Caco-2 (cell line): ENCODE measurements at places on chromosomes 16 and 17. TPM values are rescaled to one million over a fixed set of nuclear protein-coding genes. Genes with fewer than 3 reads are reported as not detected.

The SMPD3 gene
- total RNA-seq: 2.4 and 2.8 TPM in 2 replicates

The TBC1D3I gene
- 0.50 and 1.00 TPM in 2 replicates for total RNA-seq

The B4GALNT2 gene
- total RNA-seq: 1.1 and 1.3 TPM in 2 replicates

The CA7 gene
- 0.35 and 0.68 TPM in 2 replicates for total RNA-seq

The MEIOC gene
- total RNA-seq: not detected in 2 replicates

The KRTAP17-1 gene
- not detected in 2 replicates for total RNA-seq

GRCh38 chr17:80449930-80450576, 26.4 kb downstream of the NPTX1 start:
- peaks cover 9% of the 10 kb centered on the region for H3K4me1 ChIP-seq
- no peaks in the 10 kb centered on the region for H3K36me3 ChIP-seq
- no peak overlapping the region for H3K27ac ChIP-seq
- H3K27me3 ChIP-seq: no peaks in the 10 kb centered on the region
- H3K4me3 ChIP-seq: no peak overlapping the region

- H3K27ac ChIP-seq: no peak overlapping the region
- no peak for DNase-seq
- no peaks in the 10 kb centered on the region for H3K27me3 ChIP-seq
- H3K4me1 ChIP-seq: no peaks in the 10 kb centered on the region
- no peaks in the 10 kb centered on the region; the same call in none of the 2 replicates for H3K36me3 ChIP-seq
Observed at GRCh38 chr16:91484-91883, 13.5 kb downstream of the MPG start.

DNA sequence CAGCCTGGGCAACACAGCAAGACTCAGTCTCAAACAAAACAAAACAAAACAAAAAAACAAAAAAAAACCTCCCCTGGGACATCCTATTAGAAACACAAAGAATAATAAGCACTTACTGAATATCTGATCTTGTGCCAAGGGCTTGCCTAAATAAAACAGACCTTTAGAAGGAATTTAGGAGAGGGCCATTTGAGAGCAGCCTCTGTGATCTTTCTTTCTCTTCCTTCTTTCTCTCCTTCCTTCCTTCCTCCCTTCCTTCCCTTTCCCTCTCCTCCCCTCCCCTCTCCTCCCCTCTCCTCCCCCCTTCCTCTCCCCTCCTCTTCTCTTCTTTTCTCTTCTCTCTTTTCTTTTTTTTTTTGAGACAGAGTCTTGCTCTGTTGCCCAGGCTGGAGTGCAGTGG, 12.3 kb downstream of the ITGAL start:
- DNase-seq: no peak
- no peaks in the 10 kb centered on the region for H3K27me3 ChIP-seq
- no peaks in the 10 kb centered on the region for H3K36me3 ChIP-seq
- no peaks in the 10 kb centered on the region for H3K4me1 ChIP-seq
- H3K27ac ChIP-seq: no peak overlapping the region

DNA sequence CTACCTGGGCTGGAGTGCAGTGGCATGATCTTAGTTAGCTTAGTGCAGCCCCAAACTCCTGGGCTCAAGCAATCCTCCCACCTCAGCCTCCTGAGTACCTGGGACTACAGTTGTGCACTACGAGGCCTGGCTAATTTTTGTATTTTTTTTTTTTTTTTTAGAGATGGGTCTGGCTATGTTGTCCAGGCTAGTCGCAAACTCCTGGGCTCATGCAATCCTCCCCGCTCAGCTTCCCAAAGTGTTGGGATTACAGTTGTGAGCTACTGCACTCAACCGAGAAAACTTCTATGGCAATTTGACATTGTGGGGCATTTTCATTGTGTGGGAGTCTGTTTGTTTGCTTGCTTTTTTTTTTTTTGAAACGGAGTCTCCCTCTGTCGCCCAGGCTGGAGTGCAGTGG, 30.0 kb downstream of the CRISPLD2 start:
- H3K36me3 ChIP-seq: no peaks in the 10 kb centered on the region
- H3K27ac ChIP-seq: no peak overlapping the region
- no peaks in the 10 kb centered on the region for H3K27me3 ChIP-seq
- H3K4me1 ChIP-seq: peaks cover 13% of the 10 kb centered on the region

- DNase-seq: no peak
- H3K27me3 ChIP-seq: no peaks in the 10 kb centered on the region
- H3K4me1 ChIP-seq: no peaks in the 10 kb centered on the region
- no peaks in the 10 kb centered on the region for H3K36me3 ChIP-seq
Observed at GRCh38 chr16:10770907-10771306, 27.3 kb downstream of the NUBP1 start.

- no peaks in the 10 kb centered on the region for H3K4me1 ChIP-seq
- no peak overlapping the region for H3K4me3 ChIP-seq
- H3K27me3 ChIP-seq: no peaks in the 10 kb centered on the region
- no peak overlapping the region for H3K27ac ChIP-seq
- peaks cover 2% of the 10 kb centered on the region; the same call in 1 of the 2 replicates for H3K36me3 ChIP-seq
Observed at GRCh38 chr17:82930043-82930923, 90.5 kb upstream of the ZNF750 start.

GRCh38 chr17:76368545-76368944, 14.8 kb upstream of the PRPSAP1 start:
- H3K4me3 ChIP-seq: no peak overlapping the region
- no peaks in the 10 kb centered on the region for H3K27me3 ChIP-seq
- peaks cover 5% of the 10 kb centered on the region for H3K4me1 ChIP-seq
- H3K27ac ChIP-seq: no peak overlapping the region

GRCh38 chr17:5631958-5632590, 47.8 kb upstream of the NLRP1 start:
- no peak overlapping the region for H3K4me3 ChIP-seq
- DNase-seq: no peak
- H3K4me1 ChIP-seq: no peaks in the 10 kb centered on the region
- H3K36me3 ChIP-seq: no peaks in the 10 kb centered on the region
- H3K27ac ChIP-seq: no peak overlapping the region

GRCh38 chr17:74156878-74157277, 46.6 kb upstream of the RPL38 start:
- H3K4me1 ChIP-seq: no peaks in the 10 kb centered on the region
- no peak for DNase-seq
- H3K27me3 ChIP-seq: no peaks in the 10 kb centered on the region
- H3K27ac ChIP-seq: no peak overlapping the region
- H3K4me3 ChIP-seq: no peak overlapping the region

GRCh38 chr17:11302401-11303186, 61.6 kb downstream of the SHISA6 start:
- no peak overlapping the region for H3K27ac ChIP-seq
- no peaks in the 10 kb centered on the region for H3K36me3 ChIP-seq
- no peak overlapping the region for H3K4me3 ChIP-seq
- H3K27me3 ChIP-seq: no peaks in the 10 kb centered on the region
- no peaks in the 10 kb centered on the region for H3K4me1 ChIP-seq
